ENCODE measurements at places on chromosomes 2 and 18.

DNA sequence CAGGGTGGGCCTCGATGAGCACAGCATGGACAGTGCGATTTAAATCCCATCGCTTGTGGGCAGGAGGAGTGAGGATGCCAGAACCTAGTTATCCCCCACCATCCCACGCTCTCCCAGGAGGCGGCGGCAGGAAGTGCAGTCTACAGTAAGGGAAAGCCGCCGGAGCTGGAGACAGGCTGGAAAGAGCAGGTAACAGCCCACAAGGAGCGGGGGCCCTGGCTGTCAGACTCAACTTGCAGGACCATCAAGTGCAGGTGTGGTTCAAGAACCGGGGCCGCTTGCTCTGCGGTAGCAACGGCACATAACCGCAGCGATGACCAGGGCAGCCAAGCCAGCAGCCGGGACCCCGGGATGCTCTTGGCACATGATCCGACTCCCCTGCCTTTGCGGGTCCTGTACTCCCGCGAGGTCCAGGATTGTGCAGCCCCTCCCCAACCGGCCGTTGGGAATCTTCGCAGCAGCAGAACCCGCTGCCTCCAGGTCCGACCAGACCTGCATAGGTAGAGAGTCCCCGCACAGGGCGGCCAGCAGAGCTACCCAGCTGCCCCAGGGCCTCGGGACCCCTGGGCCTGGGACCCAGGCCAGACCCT, 82.1 kb downstream of the BIN1 start:
- DNase-seq, result no peak

DNA sequence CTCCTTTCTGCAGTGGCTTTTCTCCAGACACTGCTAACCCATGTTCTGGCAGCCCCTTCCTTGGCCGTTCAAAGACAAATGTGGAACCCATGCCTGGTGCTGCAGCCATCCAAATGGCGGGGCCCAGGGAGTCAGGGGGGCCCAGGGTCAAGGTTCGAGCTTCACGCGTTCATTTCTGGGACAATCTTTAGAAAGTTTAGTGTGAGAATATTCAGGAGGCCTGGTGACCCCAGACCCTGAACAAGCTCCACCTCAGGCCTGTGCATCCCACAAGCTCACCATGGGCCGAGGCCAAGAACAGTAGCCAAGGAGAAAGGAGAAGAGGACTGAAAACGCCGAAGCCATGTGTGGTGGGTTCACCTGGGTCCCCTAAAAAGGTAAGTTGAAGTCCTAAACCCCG, 54.4 kb downstream of the ANKMY1 start:
- no peak for DNase-seq

- no peak for DNase-seq
Measured at GRCh38 chr2:118859157-118859770, 11.8 kb upstream of the EN1 start.

GRCh38 chr2:210630873-210631560, 74.6 kb downstream of the CPS1 start:
- no peak for DNase-seq

- no peak for DNase-seq
Measured at GRCh38 chr18:49238433-49239042, 221.9 kb downstream of the DYM start.

- no peak for DNase-seq
Measured at GRCh38 chr2:40405465-40405864, 46.4 kb downstream of the SLC8A1 start.

GRCh38 chr18:78525366-78526111, 454.1 kb upstream of the SALL3 start:
- DNase-seq, result no peak

GRCh38 chr2:222673883-222674282, 2.4 kb downstream of the MOGAT1 start:
- DNase-seq, result no peak

DNA sequence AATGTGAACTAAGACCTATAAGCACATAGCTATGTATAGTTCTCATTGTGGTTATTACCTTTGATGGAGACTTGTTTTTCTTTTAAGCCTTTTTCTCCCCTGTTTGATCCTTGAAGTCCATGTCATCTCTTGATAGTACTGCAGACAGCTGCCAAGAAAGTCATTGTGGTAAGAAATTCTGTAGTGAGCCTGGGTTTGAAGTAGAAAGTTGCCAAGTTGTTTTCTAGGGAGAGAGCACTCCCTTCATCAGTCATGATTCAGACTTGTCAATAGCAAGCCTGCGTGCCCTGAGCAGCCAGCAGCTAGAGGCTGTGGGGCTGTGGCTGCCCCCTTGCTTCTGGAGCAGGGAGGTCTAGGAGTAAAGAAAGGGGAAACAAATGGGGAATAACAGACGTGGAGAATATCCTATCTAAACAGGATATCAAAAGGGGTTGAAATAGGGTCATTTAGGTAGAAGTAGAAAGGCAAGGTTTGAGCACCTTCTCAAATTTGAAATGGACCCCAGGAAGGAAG, 8.4 kb downstream of the SP5 start:
- no peak for DNase-seq

All from activated effector memory CD4-positive, alpha-beta T cell treated with Interleukin-2 at 50 U/mL for 16 hours (primary cell).